ENCODE measurements at places on chromosomes 5 and 9.

DNA sequence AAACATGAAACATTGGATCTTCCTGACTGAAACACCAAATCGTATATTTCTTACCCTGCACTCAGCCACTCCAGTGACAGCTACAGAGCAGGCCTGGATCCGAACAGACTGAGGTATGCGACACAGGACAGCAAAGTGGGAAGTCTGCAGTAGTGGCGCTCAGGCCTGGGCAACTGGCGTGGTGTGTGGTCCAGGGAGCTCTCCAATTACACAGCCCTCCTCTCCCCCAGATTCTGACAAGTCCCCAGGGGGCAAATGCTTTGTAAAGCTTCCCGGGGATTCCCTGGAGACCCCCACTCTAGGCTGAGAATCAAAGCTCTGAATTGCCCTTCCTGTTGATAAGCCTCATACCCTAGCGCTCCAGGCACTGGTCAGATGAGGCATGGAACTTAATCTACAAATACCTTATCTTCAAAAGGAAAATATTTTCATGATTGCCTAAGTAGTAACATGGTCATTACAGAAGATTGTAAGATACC lies 104.8 kb upstream of the ERCC6L2 start:
- no peak for DNase-seq

DNA sequence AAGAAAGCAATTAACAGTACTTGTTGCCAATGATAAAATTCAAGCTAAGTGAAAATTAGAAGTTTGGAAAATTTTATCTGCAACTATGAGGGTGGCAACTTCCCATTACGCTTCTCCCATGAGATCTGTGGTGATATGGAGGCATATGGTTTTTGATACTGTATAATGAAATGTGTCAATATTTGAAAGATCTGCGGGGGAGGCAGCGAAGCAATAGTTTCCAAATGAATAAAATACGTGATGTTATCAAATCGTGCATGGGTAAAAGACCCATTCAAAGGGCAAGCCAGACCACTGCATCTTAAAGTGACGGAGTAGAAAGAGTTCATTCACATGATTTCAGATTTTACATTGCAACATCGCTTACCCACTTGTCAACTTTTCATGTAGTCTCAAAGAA lies 20.9 kb upstream of the BOD1 start:
- no peak for DNase-seq

DNA sequence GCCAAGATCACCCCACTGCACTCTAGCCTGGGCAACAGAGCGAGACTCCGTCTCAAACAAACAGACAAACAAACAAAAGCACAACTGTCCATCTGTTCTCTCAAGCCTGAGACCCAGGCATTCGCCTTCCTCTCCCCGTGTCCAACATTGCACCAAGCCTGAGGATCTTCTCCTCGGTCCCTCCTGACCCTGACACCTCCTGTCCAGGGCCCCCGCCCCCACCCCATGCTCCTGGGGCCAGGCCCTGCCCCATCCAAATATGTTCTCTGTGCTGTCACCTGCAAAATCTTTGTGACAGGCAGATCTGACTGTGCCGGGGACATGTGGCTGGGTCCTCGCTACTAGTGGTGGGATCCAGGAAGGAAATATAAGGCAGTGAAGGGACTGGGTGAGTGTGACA lies 33.4 kb upstream of the UNC5A start:
- no peak for DNase-seq

DNA sequence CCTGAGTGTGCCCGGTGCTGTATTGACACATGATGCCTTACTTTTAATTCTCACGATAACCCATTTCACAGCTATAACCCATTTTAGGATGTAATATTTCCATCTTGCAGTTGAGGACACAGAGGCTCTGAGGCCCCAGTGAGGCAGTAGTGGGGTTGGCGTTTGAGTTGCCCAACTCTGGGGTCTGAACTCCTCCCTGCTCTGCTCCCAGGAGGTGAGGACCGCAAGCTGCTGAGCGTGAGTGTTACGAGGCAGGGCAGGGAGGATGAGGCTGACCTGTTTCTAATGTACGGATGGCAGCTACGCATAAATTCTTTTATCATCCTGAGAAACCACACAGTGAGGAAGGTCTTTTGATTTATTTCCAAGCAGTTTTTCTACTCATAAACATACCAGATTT lies 11.4 kb downstream of the LRRC8A start:
- DNase-seq, result no peak

GRCh38 chr5:32600054-32600622 lies 14.8 kb downstream of the SUB1 start:
- no peak for DNase-seq

GRCh38 chr9:37184905-37185867 lies 64.8 kb downstream of the ZCCHC7 start:
- no peak for DNase-seq

GRCh38 chr5:1817261-1818043 lies 16.2 kb downstream of the NDUFS6 start:
- DNase-seq, result no peak

- no peak for DNase-seq
Measured at GRCh38 chr5:106408570-106408969, 1262.2 kb downstream of the EFNA5 start.

DNA sequence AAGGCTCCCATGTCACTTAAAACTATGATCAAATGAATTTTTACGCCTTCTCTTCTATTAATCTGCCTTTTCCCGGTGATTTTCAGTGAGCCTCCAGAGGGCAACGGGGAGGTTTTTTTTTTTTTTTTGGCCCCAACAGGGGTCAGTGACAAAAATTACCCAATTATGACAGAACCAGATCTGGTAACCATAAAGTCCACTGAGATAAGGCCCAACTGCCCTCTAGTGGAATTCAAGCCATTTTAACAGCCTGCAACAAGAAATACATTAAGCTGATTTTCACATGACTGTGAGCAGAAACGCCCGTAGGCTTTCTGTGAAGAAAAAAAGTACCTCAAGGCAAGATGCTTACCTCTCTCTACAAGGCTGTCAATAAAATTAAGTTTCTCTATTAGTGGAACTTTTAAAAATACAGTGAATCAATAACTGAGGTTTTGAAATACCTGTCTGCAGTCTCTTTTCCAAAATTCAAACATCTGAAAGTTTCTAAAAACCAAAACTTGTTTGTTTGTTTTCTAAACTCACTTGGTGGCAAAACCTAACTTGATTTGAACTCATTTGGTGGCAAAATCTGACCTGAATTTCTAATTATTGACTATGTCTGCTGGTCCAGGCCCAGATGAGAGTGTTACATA lies 49.7 kb upstream of the FST start:
- DNase-seq, result no peak

GRCh38 chr9:91949392-91949945 lies 559 bp downstream of the ROR2 start:
- no peak for DNase-seq

GRCh38 chr9:123676869-123677268 lies 253.1 kb downstream of the DENND1A start:
- no peak for DNase-seq

- no peak for DNase-seq
Measured at GRCh38 chr5:37921452-37921851, 81.6 kb upstream of the GDNF start.

DNA sequence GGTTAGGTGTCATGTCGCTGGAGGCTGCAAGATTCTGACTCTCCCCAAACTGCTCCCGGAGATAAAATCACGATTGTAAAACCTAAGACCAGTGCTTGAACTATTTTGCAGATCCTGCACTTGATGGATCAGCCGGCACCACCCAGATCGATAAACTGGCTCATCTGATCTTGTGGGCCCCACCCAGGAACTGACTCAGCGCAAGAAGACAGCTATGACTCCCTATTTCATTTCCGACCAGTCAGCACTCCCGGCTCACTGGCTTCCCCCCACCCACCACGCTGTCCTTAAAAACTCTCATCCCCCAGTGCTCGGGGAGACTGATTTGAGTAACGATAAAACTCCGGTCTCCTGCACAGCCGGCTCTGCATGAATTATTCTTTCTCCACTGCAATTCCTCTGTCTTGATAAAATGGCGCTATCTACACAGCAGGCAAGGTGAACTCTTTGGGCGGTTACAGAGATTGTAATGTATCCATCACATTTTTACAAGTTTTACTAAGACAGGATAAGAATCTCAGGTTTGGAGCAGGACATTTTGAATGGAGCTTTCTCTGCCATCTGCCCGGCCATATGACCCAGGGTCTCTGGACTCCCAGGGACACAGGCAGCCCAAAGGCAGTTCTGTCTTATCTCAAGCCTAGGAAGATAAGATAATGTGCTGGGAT lies 10.6 kb upstream of the PPP1R26 start:
- DNase-seq, result no peak
